Progenitor cell of endocrine pancreas (in vitro differentiated cells): ENCODE measurements at places on chromosomes 7 and 10.
A peak's percentile ranks its signal among the peaks of the same experiment; 100 is the strongest.

GRCh38 chr10:288316-289200 lies 153.3 kb downstream of the ZMYND11 start:
- no peak for DNase-seq
- H3K4me1 ChIP-seq: peaks cover 4% of the 10 kb centered on the region
- H3K27ac ChIP-seq: no peak overlapping the region
- peaks cover 40% of the 10 kb centered on the region for H3K36me3 ChIP-seq
- no peak overlapping the region for H3K4me3 ChIP-seq

- H3K4me3 ChIP-seq: no peak overlapping the region
- H3K4me1 ChIP-seq: peaks cover 24% of the 10 kb centered on the region
- no peaks in the 10 kb centered on the region for H3K36me3 ChIP-seq
- no peak overlapping the region for H3K27ac ChIP-seq
Measured at GRCh38 chr10:28327491-28327880, 24.6 kb upstream of the MPP7 start.

DNA sequence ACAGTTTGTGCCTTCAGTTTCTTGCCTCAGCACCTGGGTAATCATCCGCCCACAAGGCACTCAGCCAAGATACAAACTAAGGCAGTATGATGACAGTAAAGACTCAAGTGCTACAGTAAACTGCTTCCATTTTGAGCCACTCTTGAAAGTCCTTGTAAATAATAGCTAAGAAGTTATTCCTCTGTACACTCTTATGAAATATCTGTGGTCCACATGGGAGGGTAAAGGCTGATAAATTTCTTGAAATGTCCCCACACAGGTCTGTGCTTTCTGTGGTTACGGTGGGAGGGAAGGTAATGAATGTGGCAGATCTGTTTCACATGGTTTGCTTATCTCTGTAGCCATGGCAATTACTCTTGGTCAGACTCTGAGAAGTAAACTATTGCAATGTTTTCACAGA lies 551.0 kb upstream of the ZWINT start:
- no peaks in the 10 kb centered on the region for H3K36me3 ChIP-seq
- H3K4me1 ChIP-seq: peaks cover 4% of the 10 kb centered on the region
- DNase-seq: no peak
- no peaks in the 10 kb centered on the region for H3K27me3 ChIP-seq
- peak overlapping the region; percentile 49 for H3K27ac ChIP-seq

DNA sequence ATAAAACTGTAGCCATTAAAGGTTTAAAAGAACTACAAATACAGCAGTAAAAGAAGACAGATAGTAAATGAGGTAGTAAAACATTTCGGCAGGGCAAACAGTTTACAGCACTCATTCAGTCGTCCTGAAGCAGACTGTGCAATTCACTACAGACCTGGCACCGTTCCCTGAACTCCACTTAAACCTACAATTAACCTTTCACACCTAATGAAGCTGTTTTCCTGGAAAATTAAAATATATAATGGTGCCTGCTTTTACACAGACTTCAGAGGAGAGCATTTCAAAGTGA lies 335.3 kb downstream of the GFRA1 start:
- DNase-seq: no peak
- H3K27me3 ChIP-seq: no peaks in the 10 kb centered on the region
- no peak overlapping the region for H3K4me3 ChIP-seq
- no peak overlapping the region for H3K27ac ChIP-seq
- H3K4me1 ChIP-seq: no peaks in the 10 kb centered on the region
- no peaks in the 10 kb centered on the region for H3K36me3 ChIP-seq

GRCh38 chr10:133481086-133481643 lies 27.4 kb downstream of the SCART1 start:
- no peak overlapping the region for H3K4me3 ChIP-seq
- peaks cover 2% of the 10 kb centered on the region for H3K36me3 ChIP-seq
- no peaks in the 10 kb centered on the region for H3K4me1 ChIP-seq

GRCh38 chr7:112331492-112331891 lies 118.8 kb upstream of the IFRD1 start:
- no peak for DNase-seq
- H3K4me3 ChIP-seq: no peak overlapping the region
- H3K27me3 ChIP-seq: no peaks in the 10 kb centered on the region

GRCh38 chr10:92692080-92692671 lies 2.4 kb downstream of the HHEX start:
- no peak for DNase-seq
- peaks cover 5% of the 10 kb centered on the region for H3K36me3 ChIP-seq
- H3K27me3 ChIP-seq: peaks cover 2% of the 10 kb centered on the region
- H3K27ac ChIP-seq: peak overlapping the region; percentile 93
- peak overlapping the region; percentile 74 for H3K4me3 ChIP-seq

GRCh38 chr10:7409045-7409731 lies 1.6 kb downstream of the SFMBT2 start:
- H3K4me1 ChIP-seq: peaks cover 20% of the 10 kb centered on the region
- DNase-seq: no peak

- H3K27me3 ChIP-seq: no peaks in the 10 kb centered on the region
- H3K4me3 ChIP-seq: no peak overlapping the region
- H3K4me1 ChIP-seq: no peaks in the 10 kb centered on the region
- no peak overlapping the region for H3K27ac ChIP-seq
Measured at GRCh38 chr7:123271231-123271630, 71.5 kb upstream of the SLC13A1 start.

DNA sequence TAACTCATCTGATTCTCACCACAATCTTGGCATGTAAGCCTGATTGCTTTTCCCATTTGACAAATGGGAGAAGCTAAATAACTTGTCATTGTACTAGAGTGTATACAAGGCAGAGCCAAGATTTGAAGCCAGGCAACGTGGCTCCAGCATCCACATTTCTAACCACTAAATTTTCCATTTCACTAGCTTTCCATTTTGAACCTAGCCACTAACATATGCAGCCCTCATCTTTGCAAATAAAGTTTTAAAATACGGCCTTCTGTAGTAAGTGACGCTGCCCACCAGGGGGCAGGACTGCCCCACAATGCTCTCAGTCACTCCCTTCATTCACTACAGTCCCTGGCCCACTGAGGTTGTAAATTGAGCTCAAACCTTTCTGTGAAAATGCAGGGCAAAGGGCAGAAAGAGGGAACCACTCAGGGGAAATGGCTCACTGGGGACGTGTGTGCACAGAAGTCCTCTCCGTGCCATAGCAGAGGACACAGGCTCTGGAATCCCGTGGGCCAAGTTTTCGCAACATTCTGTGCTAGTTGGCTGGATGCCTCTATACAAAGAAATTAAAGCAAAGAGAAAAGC lies 315.7 kb downstream of the TNS3 start:
- H3K27ac ChIP-seq: peak overlapping the region; percentile 94
- peaks cover 10% of the 10 kb centered on the region for H3K4me1 ChIP-seq
- no peaks in the 10 kb centered on the region for H3K27me3 ChIP-seq
- no peak overlapping the region for H3K4me3 ChIP-seq

- DNase-seq: no peak
- H3K27ac ChIP-seq: no peak overlapping the region
- no peak overlapping the region for H3K4me3 ChIP-seq
Measured at GRCh38 chr7:492714-493065, 27.0 kb downstream of the PDGFA start.

DNA sequence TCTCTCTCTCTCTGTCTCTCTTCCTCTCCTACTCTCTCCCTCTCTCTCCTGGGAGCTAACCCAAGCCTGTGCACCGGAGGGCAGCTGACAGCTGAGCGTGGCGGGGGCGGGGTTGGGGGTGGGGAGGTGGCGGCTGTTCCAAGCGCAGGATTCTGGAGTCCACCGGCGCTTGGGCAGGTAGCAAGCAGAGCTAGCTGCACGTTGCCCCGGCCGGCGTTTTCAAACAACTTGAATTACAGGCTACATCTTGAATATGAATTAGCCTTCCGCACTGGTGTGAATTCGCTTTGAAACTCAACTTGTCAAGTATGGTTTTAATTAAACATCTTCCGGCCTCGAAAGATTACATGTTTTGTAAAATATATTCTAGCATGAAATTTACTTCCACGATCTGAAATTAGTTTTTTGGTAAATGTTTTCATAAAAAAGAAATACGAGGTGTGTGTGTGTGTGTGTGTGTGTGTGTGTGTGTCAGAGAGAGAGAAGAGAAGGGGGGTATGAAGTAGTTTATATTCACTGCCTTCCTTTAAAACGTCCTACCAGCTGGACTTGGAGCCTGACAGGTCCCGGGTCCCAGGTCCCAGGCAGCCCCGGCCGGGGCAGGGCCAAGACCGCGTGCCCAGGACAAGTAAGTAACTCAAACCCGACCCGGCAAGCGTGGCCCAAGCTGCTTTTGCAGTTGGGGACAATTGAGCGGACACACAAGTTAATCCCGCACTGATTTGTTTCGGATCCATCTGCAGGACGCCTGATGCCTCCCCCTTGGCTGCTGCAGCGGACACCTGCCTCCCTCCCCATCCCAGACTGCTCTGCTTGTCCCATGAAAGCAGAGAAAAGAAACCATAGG lies 9.0 kb upstream of the DLX6 start:
- H3K27ac ChIP-seq: no peak overlapping the region
- DNase-seq: no peak
- no peaks in the 10 kb centered on the region for H3K4me1 ChIP-seq
- H3K4me3 ChIP-seq: no peak overlapping the region
- H3K36me3 ChIP-seq: peaks cover 2% of the 10 kb centered on the region
- peaks cover 100% of the 10 kb centered on the region for H3K27me3 ChIP-seq

- DNase-seq: no peak
- H3K27me3 ChIP-seq: no peaks in the 10 kb centered on the region
- no peak overlapping the region for H3K4me3 ChIP-seq
Measured at GRCh38 chr7:20299647-20300312, 30.9 kb upstream of the ITGB8 start.

DNA sequence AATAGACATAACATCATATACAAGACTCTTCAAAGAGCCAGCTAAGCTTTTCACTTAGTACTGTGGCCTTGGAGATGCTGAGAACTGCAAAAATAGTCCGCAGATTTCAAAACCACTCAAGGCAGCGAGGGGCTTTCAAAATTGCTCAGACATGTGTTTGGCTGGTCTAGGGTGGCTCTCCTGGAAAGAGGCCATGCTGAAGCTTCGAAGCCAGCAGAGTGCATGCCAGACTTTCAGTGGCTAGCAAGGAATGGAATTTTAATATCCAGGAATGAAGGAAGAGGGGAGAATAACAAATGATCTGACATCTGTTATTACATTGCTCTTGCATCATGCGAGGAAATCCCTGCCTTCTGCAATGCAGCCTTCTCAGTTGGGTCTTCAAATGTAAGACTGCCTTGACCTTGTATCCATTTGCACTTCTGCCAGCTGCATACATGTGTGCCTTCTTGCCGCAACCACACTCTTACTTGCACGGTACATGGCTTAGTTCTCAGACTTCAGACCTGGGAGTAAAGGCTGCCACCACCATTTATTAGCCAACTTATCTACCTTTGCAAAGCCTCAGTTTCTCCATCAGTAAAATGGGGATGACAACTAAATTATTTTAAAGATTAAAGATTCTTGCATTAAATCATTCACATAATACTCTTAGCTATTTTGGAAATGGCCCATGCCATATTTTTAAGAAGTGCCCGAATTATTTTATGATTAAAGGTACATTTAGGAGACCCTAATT lies 55.9 kb downstream of the ITIH5 start:
- peaks cover 16% of the 10 kb centered on the region for H3K27me3 ChIP-seq
- H3K4me3 ChIP-seq: no peak overlapping the region
- H3K36me3 ChIP-seq: no peaks in the 10 kb centered on the region
- H3K27ac ChIP-seq: no peak overlapping the region
- H3K4me1 ChIP-seq: peaks cover 5% of the 10 kb centered on the region

DNA sequence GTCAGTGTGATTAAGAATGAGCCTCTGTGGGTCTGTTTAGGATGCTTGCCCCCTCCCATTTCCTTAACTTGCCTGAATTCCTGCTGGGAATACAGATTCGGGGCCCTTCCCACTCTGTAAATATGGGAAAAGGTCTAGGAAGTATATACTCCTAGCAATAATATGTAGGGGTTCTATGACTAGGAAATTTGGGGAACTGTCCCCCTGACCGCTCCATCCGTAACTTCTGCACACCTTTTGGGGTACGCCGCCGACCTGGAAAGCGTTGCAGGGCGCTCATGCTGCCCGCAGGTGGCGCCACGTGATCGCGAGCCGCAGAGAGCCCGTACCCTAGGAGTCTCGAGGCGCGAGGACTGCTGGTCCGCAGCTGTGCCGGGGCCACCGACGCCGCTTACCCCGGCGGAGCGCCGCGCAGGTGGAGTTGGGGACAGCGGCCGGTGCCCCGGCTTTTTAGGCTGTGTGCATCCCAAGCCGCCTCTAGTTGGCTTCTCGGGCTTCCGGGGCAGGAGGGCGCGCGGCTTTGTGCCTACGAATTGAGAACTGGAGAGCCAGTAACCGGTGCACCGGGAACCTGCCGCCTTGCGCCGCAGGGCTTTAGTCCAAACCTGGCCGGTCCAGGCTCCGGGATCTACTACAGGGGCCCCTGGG lies 656 bp upstream of the CNNM2 start:
- DNase-seq: peak; percentile 79
- peaks cover 25% of the 10 kb centered on the region for H3K4me1 ChIP-seq
- H3K36me3 ChIP-seq: peaks cover 1% of the 10 kb centered on the region
- peak overlapping the region; percentile 98 for H3K27ac ChIP-seq
- H3K4me3 ChIP-seq: peak overlapping the region; percentile 94
- H3K27me3 ChIP-seq: peaks cover 21% of the 10 kb centered on the region

DNA sequence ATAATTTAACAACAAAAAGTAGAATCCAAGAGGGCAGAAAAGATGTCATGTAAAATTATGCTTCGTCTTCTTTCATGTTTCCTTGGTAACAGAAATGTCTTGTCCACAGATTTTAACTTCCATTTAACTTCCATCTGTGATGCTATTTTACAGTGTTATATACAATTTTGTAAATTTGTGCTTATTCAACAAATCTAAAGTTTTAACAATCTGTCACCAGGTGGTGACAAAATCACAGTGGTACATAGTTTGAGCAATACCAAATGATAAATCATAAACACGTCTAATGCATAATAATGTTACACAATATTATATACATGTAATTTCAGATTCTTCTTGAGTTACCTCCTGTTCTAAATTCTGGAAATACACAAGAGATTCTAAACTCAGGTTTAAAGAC lies 784.4 kb upstream of the CELF2 start:
- no peak for DNase-seq
- peaks cover 2% of the 10 kb centered on the region for H3K4me1 ChIP-seq
- H3K27me3 ChIP-seq: peaks cover 7% of the 10 kb centered on the region

- H3K4me3 ChIP-seq: peak overlapping the region; percentile 80
- H3K36me3 ChIP-seq: no peaks in the 10 kb centered on the region
- peaks cover 24% of the 10 kb centered on the region for H3K4me1 ChIP-seq
- no peaks in the 10 kb centered on the region for H3K27me3 ChIP-seq
Measured at GRCh38 chr10:91409069-91409868, 875 bp upstream of the HECTD2 start.

GRCh38 chr10:43131256-43131655 lies 7.0 kb upstream of the CSGALNACT2 start:
- no peak for DNase-seq
- peaks cover 15% of the 10 kb centered on the region for H3K27me3 ChIP-seq
